Activated naive CD4-positive, alpha-beta T cell (primary cell): ENCODE measurements at places on chromosomes 3 and 15.

DNA sequence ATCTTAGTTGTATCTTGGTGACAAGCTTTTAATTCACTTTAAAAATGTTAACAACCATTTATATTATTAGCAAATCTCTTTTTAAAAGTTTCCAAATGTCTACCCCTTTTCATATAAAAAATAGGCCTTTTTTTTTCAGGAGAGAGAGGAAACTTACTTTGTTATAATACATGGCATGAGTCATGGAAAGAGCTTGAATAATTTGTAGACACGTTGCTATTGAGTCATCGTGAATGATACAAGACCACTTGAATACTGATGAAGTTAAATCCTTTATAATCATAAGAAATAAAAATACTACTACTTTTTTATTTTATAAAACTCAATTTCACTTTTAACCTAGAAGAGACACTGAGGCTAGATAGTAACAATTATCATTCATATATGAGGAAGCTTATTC, 70.3 kb upstream of the BBX start:
- DNase-seq, result no peak

GRCh38 chr3:195438371-195438770, 4.4 kb downstream of the ACAP2 start:
- no peak for DNase-seq

DNA sequence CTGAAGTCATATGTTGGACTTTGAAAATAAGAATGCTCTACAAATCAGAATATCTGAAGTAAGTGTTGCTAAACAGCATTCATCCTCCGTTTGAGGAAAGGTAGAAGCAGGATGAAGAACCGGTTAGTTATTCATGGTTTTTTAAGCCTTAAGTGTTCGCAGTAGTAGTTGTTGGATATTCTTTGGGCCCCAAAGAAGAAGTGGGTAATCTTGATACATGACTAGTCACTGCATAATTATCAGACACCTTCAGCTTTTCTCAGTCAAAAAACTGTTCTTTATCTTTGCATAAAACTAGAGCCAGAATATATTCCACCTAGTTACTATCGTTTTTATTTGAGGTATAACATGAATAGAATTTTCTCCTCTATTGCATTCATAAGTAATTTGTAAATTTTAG, 13.8 kb downstream of the RAB5A start:
- no peak for DNase-seq

DNA sequence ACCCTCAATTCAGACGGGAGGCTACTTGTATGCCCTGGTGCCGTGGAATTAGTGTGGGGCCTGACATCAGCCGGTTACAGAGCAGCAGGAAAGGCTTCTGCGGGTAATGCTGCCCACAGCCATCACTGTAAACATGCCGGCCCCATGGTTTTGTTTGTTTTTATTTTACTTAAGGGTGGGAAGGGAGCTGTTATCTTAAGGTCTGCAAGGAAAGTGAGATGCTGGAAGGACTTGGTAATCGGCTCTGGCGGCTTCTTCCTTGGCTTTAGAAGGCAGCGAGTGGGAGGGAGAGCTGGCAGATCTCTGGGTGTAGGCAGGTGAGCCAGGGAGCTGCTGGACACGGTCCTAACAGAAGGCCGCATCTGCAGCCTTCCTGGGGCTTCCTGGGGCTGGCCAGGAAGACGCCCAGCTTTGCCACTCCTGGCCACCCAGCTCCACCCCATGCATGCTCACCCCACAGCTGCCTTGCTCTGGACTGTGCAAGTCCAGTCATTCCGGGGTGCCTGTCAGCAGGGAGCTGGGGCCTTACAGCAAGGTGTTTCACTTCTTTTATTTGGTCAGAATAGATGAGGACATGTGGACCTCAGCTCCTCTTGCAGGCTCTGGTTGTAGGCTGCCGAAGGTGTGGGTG, 54.1 kb upstream of the FURIN start:
- no peak for DNase-seq

GRCh38 chr15:85542895-85543331, 162.5 kb downstream of the AKAP13 start:
- no peak for DNase-seq

- DNase-seq, result no peak
Observed at GRCh38 chr3:156483961-156484787, 70.7 kb downstream of the SSR3 start.

- no peak for DNase-seq
Observed at GRCh38 chr3:123611082-123611481, 26.2 kb upstream of the HACD2 start.

DNA sequence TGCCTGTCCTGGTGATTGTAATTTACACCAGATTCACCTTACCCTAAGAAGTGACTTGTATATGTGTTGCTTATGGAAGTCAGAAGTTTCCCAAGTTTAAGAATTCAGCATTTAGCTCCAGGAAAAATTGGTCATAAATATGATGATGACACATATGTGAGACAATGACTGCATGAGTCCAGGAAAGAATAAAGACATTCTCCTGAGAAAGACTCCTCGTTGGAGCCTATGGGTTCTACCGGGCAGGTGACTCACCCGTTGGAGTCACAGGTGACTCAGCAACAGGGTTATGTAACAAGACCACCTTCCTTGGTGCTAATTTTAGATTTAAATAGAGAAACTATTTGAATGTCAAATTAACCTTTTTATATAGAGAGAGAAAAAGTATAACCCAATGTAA, 662.4 kb downstream of the FHIT start:
- DNase-seq, result no peak

GRCh38 chr15:61195116-61196002, 33.7 kb downstream of the RORA start:
- DNase-seq, result no peak
